Dermis blood vessel endothelial cell (primary cell): ENCODE measurements at places on chromosomes 2 and 18.
A peak's percentile ranks its signal among the peaks of the same experiment; 100 is the strongest.

DNA sequence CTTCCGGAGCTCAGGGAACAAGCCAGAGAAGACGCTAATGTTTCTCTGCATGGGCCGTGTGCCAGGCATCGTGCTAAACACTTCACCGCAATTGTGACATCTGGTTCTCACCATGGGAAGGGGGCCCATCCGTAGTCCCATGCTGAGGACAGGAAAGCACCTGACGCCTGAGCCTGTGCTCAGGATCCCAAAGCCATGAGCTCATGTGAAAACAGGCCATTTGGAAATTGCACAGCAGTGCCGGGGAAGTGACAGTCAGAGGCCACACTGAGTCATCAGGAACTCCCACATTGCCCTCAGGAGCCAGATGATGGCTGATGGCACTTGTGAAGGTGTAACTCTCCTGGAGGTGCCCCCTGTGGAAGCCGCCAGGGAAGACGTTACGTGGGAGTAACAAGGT, 141.0 kb downstream of the INHBB start:
- peak; percentile 28 for DNase-seq

DNA sequence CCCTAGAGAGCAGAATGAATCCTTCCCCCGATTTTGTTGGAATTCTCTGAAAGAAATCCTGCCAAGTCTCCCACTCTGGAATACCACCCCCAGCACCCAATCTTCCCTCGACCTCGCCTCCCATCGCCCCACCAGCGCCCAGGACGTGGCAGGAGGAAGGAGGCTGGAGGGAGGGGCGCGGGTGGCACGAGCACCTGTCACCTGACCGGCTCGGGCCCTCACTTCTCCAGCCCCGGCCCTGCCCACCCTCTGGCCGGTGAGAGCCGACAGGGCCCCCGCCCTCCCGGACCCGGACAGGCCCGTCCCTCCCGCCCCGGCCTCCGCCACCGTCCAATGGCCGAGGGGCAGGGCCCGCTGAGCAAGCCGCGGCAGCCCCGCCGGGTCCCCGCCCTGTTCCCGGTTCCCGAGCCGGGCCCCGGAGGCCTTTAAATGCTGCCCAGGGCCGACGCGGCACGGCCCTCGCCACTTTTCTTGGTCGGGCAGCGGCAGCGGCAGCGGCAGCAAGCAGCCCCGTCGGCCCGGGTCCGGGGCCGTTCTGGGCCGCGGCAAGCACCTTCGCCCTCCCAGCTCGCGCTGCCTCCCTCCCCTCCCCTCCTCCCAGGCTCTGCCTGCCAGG, at the start of gene LGALSL:
Gene LGALSL, plus strand, starts transcription at position 393 of the 616 bp plus-strand sequence. CDS start 384 bp downstream, outside the sequence.
- peak; percentile 74 for DNase-seq

- DNase-seq = no peak
Observed at GRCh38 chr2:42752314-42752713, 11.6 kb downstream of the OXER1 start.

- DNase-seq = no peak
Observed at GRCh38 chr18:52617931-52618330, 277.9 kb downstream of the DCC start.

DNA sequence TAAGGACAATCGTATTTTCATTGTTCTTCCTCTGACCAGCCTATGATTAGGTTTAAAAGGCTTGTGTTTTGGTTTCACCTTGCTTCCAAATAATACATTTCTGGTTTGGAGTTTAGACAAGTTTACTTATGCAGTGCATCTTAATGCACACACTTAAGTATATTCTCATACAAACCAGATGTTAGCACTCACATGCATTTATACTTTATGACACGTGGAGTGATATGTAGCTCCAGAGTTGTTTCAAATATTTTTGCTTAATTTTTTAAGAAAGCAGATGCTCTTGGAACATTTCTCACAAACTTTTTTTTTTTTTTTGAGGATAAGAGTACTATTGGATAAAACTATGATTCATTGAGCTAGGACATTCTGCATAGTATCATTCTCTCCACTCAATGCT, 109.9 kb downstream of the PDE1A start:
- no peak for DNase-seq

GRCh38 chr2:42658306-42658705, 89.9 kb downstream of the MTA3 start:
- DNase-seq = no peak

- no peak for DNase-seq
Observed at GRCh38 chr18:56276466-56276865, 361.9 kb downstream of the TXNL1 start.

DNA sequence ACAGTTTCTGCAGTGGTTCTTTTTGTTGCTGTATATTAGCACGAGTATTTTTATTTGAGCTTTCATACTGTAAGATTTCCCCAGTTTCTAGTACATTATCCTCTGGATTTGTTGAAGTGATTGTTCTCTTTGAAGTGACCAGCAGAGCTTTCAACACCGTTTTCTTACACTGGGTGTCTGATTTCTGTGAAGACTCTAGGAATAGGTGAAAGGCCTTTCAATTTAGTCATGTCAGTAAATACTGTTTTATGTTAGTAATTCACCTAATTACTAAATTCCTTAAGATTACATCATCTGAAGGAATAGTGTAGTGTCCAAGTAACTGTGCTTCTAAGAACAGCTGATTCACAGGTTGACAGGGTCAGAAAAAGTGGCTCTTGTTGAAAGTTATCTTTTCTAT, 2.3 kb downstream of the PPM1B start:
- DNase-seq = peak; percentile 31

GRCh38 chr2:200797242-200797770, 14.4 kb upstream of the BZW1 start:
- no peak for DNase-seq

DNA sequence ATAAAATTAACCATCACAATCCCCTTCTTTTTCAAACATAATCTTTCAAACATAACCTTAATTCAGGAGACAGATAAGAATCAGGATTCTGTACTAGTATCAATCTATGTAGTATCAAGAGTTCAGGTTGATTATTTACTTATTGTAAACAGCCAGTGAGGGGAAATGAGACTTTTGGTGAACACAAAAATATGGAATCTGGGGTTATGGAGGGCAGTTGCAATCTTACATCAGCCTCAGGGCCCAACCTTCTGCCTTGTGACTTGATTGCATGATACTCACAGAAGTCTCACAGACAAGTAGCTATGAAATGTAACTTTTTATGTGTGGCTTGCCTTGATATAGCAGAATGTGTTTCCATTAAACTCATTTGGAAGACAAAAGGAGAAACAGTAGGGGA, 262.7 kb upstream of the THSD7B start:
- no peak for DNase-seq

- DNase-seq = no peak
Observed at GRCh38 chr2:236847023-236847422, 238.7 kb upstream of the COPS8 start.

DNA sequence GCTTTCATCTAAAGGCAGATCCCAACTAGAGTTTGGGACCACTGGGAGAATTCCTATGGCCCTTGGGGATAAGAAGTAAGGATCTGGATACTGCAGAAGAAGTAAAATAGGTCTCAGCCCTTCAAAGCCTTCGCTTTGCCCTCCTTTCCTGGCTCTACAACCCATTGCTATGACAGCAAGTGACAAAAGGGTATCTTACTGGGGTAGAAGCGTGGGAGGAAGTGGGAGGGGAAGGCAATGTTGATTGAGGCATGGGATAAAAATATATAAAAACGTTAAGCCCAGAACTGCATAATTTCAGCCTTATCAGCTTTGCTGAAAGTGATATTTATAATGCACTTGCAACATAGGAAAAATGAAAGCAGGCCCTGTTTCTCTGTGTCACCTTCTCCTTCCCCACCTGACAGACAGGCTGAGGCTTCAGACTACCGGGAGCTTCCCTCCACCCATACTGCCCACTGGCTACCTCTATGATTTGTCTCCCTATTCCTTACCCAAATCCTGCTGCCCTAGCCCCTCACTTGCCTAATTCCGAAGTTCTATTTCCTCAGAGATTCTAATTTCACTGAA, 14.9 kb upstream of the SOS1 start:
- no peak for DNase-seq

DNA sequence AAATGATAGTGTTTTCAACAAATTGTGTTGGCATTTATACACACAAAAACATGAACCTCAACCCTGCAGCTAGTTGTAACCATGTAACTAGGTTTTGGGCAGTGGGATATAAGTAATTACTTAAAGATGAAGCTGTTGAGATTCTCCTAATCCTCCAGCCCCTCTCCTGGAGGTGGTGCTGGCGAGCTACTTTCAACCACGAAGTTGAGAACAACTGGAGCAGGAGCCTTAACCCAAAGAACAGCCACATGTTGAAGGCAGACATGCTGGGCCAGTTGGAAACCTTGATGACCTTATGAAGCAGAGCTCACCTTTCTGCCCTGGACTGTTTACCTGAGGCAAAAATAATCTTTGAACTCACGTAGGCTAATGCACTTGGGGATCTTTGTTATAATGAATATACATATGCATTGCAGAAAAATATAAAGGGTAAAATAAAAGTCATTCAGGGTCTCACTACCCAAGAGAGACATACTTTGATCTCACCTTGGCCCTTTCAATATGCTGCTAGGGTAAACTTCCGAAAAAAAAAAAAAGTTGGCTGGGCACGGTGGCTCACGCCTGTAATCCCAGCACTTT, 89.6 kb upstream of the NPAS2 start:
- peak; percentile 87 for DNase-seq

DNA sequence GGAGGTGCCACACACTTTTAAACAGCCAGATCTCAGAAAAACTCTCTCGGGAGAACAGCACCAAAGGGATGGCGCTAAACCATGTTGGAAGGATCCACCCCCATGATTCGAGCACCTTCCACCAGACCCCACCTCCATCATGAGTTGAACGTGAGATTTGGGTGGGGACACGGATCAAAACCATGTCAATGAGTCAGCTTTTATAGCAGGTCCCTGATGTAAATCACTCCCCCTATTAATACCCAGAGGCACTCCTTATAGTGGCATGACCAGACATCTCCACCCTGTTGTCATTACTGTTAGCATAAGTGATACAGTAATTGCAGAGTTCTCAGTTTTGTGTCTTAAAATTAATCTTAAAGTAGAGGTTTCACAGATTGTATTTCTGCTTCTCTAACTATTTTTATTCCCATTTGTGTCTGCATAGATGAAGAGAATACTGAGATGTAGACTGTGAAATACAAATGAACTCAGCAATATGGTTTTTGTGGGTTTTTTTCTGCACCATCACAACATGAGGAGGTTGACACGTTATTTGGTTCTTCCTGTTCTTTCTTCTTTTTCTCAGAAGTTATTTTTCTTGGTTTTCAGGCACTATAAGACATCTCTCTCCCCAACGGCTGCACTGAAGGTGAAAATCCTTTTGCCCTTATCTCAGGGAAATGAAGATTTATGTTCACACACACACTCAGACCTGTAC, 218.2 kb downstream of the ARL4C start:
- no peak for DNase-seq

- no peak for DNase-seq
Observed at GRCh38 chr2:72003124-72003523, 144.5 kb downstream of the CYP26B1 start.

DNA sequence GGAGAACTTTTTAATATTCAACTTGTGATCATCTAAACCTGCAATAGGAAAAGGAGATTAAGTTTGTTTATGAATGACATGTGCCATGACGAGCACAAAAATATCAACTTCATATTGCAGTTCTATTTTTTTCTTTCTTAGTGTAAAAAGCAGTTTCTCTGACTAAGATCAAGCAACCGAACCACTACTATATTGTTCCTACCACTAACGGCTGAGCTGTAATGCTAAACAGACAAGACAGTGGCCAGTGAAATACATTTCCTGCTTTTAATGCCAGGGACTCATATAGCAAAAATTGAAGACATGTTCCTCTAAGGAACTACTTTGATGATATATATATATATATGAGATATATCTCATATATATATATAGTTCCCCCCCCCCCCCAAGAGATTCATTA, 1705.6 kb upstream of the TMEFF2 start:
- DNase-seq = no peak

DNA sequence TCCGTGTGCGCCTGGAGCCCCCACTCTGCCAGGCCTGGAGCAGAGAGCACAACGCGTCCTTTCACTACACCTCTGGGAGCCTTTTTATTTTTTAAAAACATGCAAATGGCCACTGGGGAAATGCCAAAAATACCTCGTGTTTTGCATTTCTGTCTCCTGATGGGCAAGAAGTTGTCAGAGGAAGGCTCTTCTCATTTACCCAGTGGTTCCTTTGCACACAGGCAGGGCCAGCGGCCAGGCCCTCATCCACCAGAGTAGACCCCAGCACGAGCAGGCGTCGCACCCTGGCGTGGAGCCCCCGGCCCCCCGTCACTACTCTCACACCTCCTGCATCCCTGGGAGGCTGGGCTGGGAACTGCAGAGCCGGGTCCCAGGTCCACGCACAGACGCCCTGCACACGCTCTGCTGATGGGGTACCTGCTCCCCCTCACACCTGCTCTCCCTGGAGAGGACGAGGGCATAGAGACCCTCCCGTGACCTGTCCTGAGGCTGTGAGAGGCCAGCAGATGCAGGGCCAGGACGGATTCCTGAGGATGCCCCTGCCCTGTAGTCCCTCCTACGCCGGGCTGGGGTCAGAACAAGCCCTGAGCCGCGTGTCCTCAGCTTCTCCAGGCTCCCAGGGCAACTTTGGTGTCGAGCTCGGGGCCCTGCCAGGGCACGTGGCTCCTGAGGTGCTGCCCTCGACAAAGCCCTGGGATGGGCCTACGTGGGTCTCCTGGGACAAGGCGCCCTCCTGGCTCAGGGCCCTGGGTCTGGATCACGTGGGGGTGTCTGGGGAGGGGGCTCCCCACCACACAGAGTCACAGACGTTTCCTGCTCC, 65.0 kb downstream of the NFATC1 start:
- DNase-seq = no peak

DNA sequence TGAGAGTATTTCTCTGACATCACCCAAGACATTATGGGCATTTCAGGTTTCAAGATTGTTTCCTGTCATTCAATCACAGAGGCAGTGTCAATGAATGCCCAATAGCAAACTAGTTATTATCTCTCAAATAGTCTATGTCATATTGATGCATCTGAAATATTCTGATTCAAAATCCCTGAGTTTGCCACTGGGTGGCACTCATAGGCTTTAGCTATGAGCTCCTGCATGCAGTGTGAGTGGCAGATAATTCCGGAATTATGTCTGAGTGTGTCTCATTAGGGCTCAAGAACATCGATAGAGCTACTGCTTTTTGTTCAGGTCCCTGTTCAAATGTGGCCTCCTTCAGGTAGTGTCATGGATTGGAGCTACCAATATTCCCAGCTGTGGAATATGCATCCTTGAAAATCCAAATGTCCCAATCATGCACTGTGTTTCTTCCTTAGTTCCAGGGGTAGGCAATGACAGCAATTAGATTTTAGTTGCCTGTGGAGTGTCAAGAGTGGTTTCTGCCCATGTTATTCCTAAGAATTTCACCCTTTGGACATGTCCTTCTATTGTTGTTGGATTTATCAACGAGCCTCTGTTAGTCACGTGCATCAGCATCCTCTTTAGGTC, 7.8 kb upstream of the OR6B3 start:
- DNase-seq = peak; percentile 75

DNA sequence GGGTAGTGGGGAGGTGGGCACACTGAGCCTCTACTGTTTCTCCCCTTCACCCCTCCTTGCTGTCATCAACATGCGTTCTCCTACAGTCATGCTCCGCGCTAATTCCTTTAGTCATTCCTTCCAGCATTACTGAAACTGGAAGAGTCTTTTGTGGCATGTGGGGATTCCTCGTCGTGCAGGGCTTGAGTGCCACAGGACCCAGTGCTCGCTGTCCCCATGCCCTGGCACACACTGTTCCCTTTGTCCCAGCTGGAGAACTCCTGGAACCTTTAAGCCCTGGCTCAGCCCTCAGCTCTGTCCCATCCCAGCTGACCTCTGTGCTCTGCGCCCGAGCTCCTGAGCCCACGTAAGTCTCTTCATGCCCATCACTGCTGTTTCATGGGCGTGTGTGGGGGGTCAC, 42.1 kb downstream of the ODC1 start:
- no peak for DNase-seq

GRCh38 chr2:33978471-33978870, 379.4 kb upstream of the FAM98A start:
- no peak for DNase-seq
